ENCODE measurements at places on chromosomes 3 and 15.

GRCh38 chr3:66604481-66604880 lies 103.7 kb upstream of the LRIG1 start:
- no peak for DNase-seq

- no peak for DNase-seq
Observed at GRCh38 chr15:40258544-40258943, 19.7 kb downstream of the PAK6 start.

- DNase-seq: no peak
Observed at GRCh38 chr15:51065261-51065660, 29.4 kb downstream of the TNFAIP8L3 start.

GRCh38 chr3:122975924-122976293 lies 51.7 kb downstream of the SEMA5B start:
- DNase-seq: no peak

- no peak for DNase-seq
Observed at GRCh38 chr3:192156382-192156781, 571.0 kb downstream of the FGF12 start.

GRCh38 chr3:156511987-156512677 lies 42.8 kb downstream of the SSR3 start:
- no peak for DNase-seq

GRCh38 chr3:127784283-127784682 lies 38.0 kb downstream of the MGLL start:
- DNase-seq: no peak

- DNase-seq: no peak
Observed at GRCh38 chr3:132966374-132966773, 71.8 kb upstream of the TMEM108 start.

- DNase-seq: peak; percentile 88
Observed at GRCh38 chr15:41416742-41417417, at the start of gene RTF1. RTF1 (plus strand) TSS chr15:41417095; CDS start chr15:41417116, 21 bp downstream.

- DNase-seq: no peak
Observed at GRCh38 chr15:79863886-79864285, 32.9 kb downstream of the MTHFS start.

DNA sequence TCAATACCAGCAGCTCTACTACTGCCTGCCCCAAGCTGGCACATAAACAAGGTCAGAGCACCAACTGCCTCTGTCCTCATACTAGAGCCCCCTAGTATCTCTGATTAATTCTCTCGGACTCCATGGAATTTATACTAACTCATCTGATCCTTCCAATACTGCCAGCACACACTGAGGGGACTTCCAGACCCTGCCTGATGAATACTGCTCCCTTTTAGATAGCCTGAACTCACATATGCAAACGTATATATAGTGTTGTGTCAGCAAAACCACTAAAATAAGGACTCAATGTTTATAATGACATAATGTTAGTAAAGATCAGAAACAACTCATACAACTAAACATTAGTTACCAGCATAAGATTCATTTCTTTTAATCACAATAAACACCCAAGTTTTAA lies 25.0 kb downstream of the CEP70 start:
- no peak for DNase-seq

DNA sequence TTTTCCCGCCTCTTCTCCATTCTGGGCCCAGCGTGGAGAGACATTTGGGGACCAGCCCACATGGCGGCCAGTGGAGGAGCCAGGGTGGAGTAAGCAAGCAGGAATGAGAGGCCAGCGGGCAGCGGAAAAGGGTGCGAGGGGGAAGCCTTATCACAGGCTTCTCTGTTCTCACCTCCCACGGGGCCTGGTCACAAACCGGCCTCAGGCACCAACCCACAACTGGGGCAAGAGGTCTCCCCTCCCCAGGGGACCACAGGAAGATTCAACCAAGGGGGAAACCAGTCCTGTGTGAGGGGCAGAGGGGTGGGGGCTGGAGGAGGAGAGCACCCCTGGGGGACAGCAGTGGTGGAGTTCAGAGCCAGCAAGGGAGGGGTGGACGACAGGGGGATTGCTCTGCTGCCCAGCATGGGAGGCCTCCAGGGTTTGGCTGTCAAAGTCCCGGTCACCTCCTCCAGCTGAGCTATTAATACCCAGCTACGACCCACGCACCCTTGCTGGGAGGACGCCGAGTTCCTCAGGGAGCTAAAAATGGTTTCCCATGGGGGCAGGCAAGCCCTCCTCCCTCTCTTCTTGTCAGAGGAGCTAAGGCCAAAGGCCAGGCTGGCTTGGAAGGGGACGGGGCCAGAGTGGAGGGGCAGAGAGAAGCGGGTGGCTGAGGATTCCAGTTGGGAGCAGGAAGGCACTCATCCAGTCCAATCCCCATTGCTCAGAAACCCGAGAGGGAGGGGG lies 23.8 kb upstream of the RPL29 start:
- DNase-seq: no peak

Data from GM12892 (cell line).